Epithelial cell of umbilical artery (primary cell): ENCODE measurements at places on chromosomes 6 and 20. TPM values are rescaled to one million over a fixed set of nuclear protein-coding genes. Genes with fewer than 3 reads are reported as not detected.

CALHM4 gene
- under 0.01 and 0.46 TPM in 2 replicates for total RNA-seq

UBE2C gene
- 21.4 and 41.3 TPM in 2 replicates for total RNA-seq

SOX18 gene
- 18.2 and 24.4 TPM in 2 replicates for total RNA-seq

WRNIP1 gene
- 62.4 and 75.4 TPM in 2 replicates for total RNA-seq

ABHD16B gene
- total RNA-seq: not detected in 2 replicates

HRH3 gene
- not detected in 2 replicates for total RNA-seq

GRM1 gene
- total RNA-seq: not detected in 2 replicates

ECT2L gene
- 0.32 TPM in 1 of 2 replicates, not detected in the other for total RNA-seq

POPDC3 gene
- total RNA-seq: 0.76 and 1.3 TPM in 2 replicates

ANKRD66 gene
- not detected in 2 replicates for total RNA-seq

C20orf144 gene
- total RNA-seq: 0.32 TPM in 1 of 2 replicates, not detected in the other

HDGFL1 gene
- not detected in 2 replicates for total RNA-seq

E2F1 gene
- total RNA-seq: 11.4 and 12.0 TPM in 2 replicates

CRIP3 gene
- total RNA-seq: not detected in 2 replicates

NR2E1 gene
- not detected in 2 replicates for total RNA-seq

EYA4 gene
- total RNA-seq: 0.32 and 0.61 TPM in 2 replicates

SLC22A7 gene
- total RNA-seq: not detected in 2 replicates

MEP1A gene
- total RNA-seq: not detected in 2 replicates

MAK gene
- not detected in 2 replicates for total RNA-seq

ENPP5 gene
- total RNA-seq: not detected in 2 replicates

EEF1A2 gene
- total RNA-seq: 0.46 and 3.6 TPM in 2 replicates
